Endothelial cell of umbilical vein (primary cell): ENCODE measurements at places on chromosomes 5 and 9. TPM values are rescaled to one million over a fixed set of nuclear protein-coding genes. Genes with fewer than 3 reads are reported as not detected.
A peak's percentile ranks its signal among the peaks of the same experiment; 100 is the strongest.

GRCh38 chr9:21638104-21638503, 156.0 kb upstream of the IFNE start:
- no peak overlapping the region for H3K4me3 ChIP-seq
- DNase-seq = no peak
- H3K27ac ChIP-seq = no peak overlapping the region
- no peaks in the 10 kb centered on the region for H3K36me3 ChIP-seq

DNA sequence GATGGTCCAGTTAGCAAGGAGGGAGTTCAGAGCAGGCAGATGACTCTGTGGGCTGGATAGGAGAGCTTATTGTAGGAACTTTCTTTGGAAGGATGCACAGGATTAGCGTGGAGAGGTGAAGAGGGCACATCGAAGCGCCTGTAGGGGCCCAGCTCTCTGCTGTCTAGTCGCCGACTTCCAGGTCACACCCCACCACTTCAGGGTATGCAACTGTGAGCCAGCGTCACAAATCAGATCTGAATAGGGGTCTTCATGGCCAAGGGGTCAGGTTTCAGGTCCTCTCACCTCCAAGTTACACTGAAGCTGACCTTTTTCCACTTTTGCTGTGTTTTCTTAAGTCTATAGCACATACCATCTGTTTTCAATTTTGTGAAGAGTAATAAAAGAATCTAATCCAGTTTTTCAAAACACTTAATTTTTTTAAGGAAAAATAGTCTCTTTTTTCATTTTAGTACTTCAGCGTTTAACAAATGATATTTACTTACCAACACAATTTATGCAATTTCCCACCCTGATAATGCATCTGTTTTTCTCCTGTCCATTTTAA, 364.2 kb upstream of the CLINT1 start:
- DNase-seq = no peak
- no peaks in the 10 kb centered on the region for H3K36me3 ChIP-seq
- H3K27ac ChIP-seq = no peak overlapping the region
- no peaks in the 10 kb centered on the region for H3K4me1 ChIP-seq
- H3K27me3 ChIP-seq = no peaks in the 10 kb centered on the region
- H3K4me3 ChIP-seq = no peak overlapping the region

- no peaks in the 10 kb centered on the region for H3K36me3 ChIP-seq
- H3K4me3 ChIP-seq = no peak overlapping the region
- DNase-seq = no peak
- H3K4me1 ChIP-seq = peaks cover 8% of the 10 kb centered on the region
- no peak overlapping the region for H3K27ac ChIP-seq
Measured at GRCh38 chr9:121610638-121610953, 40.8 kb upstream of the DAB2IP start.

DNA sequence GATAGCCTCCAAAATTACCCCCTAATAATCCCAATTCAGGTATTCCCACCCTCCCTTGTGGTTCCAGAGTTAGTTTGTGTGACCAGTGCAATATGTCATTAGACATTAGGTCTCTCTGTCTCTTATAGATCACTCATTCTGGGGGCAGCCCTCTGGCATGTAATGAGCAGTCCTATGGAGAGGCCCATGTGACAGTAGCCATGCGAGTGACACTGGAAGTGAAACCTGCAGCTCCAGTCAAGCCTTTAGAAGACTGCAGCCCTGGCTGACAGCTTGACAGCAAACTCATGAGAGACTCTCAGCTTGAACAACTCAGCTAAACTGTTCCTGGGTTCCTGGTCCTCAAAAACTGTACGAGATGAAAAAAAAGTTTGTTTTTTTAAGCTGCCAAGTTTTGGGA, 54.0 kb upstream of the HSPB3 start:
- no peaks in the 10 kb centered on the region for H3K4me1 ChIP-seq
- H3K4me3 ChIP-seq = no peak overlapping the region
- DNase-seq = no peak
- H3K27ac ChIP-seq = no peak overlapping the region
- peaks cover 4% of the 10 kb centered on the region for H3K27me3 ChIP-seq

GRCh38 chr5:116382874-116383266, 191.8 kb downstream of the SEMA6A start:
- H3K27ac ChIP-seq = no peak overlapping the region
- H3K27me3 ChIP-seq = no peaks in the 10 kb centered on the region
- no peaks in the 10 kb centered on the region for H3K36me3 ChIP-seq
- no peak for DNase-seq

The ADAMTS6 gene
- 43.4 and 57.4 TPM in 2 replicates for total RNA-seq

The EIF4E1B gene
- not detected in 2 replicates for total RNA-seq

The SEMA5A gene
- total RNA-seq = 0.04 TPM in 1 of 2 replicates, not detected in the other

DNA sequence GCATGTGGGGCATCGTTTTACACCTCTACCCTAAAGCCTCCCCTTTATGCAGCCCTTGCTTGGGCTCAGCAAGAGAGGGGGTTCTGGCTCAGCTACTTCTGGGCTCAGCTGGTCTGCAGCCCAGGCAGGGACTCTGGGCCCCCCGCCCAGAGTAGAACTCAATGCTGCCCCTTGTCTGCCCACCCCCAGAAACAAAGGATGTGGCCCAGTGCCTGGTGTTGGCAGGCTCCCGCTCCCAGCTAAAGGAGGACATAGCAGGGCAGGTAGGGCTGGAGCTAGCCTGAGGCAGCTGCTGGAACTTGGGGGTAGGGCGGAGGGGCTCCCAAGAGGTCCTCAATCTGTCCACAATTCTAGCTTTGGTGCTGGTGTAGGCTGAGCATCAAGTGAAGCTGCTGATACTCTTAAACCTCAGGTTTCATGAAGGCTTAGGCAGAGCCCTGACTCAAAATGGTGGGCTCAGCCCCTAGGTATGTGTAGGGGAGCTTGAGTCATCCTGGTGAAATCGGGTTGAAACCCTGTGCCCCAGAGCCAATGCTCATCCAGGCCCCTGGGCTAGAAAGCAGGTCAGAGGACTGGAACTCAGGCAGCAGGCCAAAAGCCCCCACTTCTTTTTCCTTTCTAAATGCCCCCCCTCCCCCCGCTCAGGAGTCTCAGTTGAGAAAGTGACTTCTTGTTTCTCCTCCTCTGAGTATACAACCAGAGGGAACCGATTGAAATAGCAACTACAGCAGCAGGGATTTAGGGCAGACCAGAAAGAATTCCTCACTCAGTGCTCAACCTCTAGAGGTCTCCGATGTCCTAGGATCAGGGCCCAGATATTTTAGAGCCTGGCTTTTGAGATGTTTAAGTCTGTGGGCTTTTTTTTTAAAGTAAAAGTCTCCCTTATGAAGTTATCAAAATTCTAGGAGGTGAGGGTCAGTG, 11.4 kb downstream of the PSD2 start:
- DNase-seq = no peak
- no peaks in the 10 kb centered on the region for H3K36me3 ChIP-seq
- no peaks in the 10 kb centered on the region for H3K4me1 ChIP-seq
- H3K27me3 ChIP-seq = no peaks in the 10 kb centered on the region
- H3K4me3 ChIP-seq = no peak overlapping the region
- no peak overlapping the region for H3K27ac ChIP-seq

DNA sequence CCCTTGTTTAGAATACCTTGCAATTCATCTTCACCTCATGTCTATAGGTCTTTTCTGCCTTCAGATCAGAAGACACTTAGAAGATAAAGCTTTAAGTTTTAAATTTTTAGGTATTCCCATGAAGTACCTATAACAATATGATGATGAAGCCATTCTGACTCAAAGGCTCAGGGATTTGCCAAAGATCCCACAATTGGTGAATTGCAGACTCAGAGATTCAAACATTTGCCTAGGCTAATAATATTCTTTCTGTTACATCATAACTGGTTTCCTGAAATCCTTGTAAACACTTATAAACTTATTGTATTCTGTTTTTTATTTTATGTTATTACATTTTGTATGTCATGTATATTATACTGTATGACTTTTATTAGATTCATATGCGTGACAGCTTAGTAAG, 62.8 kb upstream of the ZFAND5 start:
- H3K27ac ChIP-seq = no peak overlapping the region
- H3K4me1 ChIP-seq = no peaks in the 10 kb centered on the region
- DNase-seq = no peak
- H3K27me3 ChIP-seq = no peaks in the 10 kb centered on the region
- H3K36me3 ChIP-seq = no peaks in the 10 kb centered on the region
- no peak overlapping the region for H3K4me3 ChIP-seq

GRCh38 chr5:159131951-159132350, 32.2 kb upstream of the EBF1 start:
- H3K27me3 ChIP-seq = peaks cover 9% of the 10 kb centered on the region
- no peak for DNase-seq
- no peaks in the 10 kb centered on the region for H3K4me1 ChIP-seq
- no peaks in the 10 kb centered on the region for H3K36me3 ChIP-seq
- no peak overlapping the region for H3K27ac ChIP-seq
- no peak overlapping the region for H3K4me3 ChIP-seq

DNA sequence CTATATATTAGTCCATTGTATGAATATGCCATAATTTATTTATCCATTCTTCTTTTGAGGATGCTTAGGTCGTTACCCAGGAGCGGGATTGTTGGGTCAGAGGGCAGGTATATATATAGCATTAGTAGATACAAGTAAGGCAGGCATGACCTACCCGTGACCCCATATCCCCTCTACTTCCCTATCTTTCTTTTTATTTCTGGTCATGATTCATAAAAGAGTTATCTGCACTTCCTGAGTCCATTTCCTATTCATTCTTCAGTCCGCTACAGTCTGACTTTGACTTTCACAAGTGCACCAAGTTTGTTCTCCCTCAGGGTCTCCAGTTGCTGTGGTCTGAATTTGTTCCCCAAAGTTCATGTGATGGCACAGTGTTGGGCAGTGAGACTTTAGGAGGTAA, 6.9 kb downstream of the RHOBTB3 start:
- no peaks in the 10 kb centered on the region for H3K27me3 ChIP-seq
- DNase-seq = peak; percentile 76
- H3K4me1 ChIP-seq = peaks cover 38% of the 10 kb centered on the region
- H3K36me3 ChIP-seq = no peaks in the 10 kb centered on the region

- H3K36me3 ChIP-seq = no peaks in the 10 kb centered on the region
- peaks cover 20% of the 10 kb centered on the region for H3K4me1 ChIP-seq
- H3K4me3 ChIP-seq = no peak overlapping the region
- no peak for DNase-seq
- no peaks in the 10 kb centered on the region for H3K27me3 ChIP-seq
Measured at GRCh38 chr9:71626395-71626794, 141.9 kb downstream of the CEMIP2 start.

- DNase-seq = peak; percentile 85
- H3K36me3 ChIP-seq = peaks cover 10% of the 10 kb centered on the region
- H3K27ac ChIP-seq = no peak overlapping the region
Measured at GRCh38 chr5:53095931-53096525, 13.5 kb downstream of the MOCS2 start.

The NSMF gene
- 43.3 and 45.4 TPM in 2 replicates for total RNA-seq

DNA sequence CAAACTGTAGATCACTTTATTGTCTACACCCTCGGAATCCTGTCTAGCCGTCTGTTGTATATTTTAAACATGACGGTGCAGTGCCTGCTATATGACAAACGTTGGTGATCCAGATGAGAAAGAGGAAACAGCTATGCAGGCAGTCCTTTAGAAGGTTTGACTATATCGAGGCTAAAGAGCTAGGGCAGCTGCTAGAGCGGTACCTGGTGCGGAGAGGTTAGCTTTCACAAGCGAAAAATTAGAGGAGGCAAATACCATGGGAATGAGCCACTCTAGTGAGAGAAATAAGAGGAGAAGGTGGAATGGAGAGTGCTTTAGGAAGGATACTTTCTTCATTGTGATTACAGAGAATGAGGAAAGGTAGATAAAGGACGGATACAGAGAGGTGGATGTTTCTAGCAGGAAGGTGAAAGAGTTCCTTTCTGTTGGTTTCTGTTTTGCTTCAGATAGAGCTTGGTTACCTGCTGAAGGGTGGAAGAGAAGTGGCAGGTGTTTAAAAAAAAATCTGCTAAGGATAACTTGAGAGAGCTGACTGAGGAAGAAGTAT, 959 bp upstream of the FBXL17 start:
- no peak for DNase-seq
- H3K27me3 ChIP-seq = no peaks in the 10 kb centered on the region
- H3K4me3 ChIP-seq = no peak overlapping the region
- H3K36me3 ChIP-seq = no peaks in the 10 kb centered on the region
- no peak overlapping the region for H3K27ac ChIP-seq
- peaks cover 17% of the 10 kb centered on the region for H3K4me1 ChIP-seq

The NMUR2 gene
- not detected in 2 replicates for total RNA-seq

GRCh38 chr5:9212605-9213004, 333.3 kb downstream of the SEMA5A start:
- no peak for DNase-seq
- H3K4me1 ChIP-seq = no peaks in the 10 kb centered on the region
- H3K4me3 ChIP-seq = no peak overlapping the region
- no peak overlapping the region for H3K27ac ChIP-seq

The GAPT gene
- total RNA-seq = not detected in 2 replicates

GRCh38 chr5:66617226-66617861, 21.2 kb downstream of the MAST4 start:
- H3K4me1 ChIP-seq = no peaks in the 10 kb centered on the region
- no peak for DNase-seq
- H3K4me3 ChIP-seq = no peak overlapping the region
